ENCODE measurements at places on chromosomes 12 and 14.

DNA sequence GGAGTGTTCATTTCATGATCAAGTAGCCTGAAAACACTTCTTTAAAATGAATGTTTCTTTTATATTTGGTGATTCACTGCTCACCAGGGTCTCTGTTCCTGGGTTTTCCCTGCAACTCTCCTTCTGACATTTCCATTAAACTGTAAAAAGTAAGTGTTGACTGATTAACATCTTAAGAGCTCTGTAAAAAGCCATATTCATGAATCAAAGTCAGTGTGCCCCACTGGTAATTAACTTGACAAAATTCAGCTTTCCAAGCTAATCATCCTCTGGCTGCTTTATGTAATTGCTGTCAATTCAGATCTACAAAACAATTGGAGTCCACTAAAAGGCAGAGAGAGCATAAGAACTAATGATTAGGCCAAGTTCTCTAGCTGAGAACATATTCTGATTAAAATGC lies 41.6 kb downstream of the CNTN1 start:
- no peaks in the 10 kb centered on the region for H3K36me3 ChIP-seq
- no peaks in the 10 kb centered on the region for H3K4me1 ChIP-seq
- no peak overlapping the region for H3K4me3 ChIP-seq
- DNase-seq, result no peak

DNA sequence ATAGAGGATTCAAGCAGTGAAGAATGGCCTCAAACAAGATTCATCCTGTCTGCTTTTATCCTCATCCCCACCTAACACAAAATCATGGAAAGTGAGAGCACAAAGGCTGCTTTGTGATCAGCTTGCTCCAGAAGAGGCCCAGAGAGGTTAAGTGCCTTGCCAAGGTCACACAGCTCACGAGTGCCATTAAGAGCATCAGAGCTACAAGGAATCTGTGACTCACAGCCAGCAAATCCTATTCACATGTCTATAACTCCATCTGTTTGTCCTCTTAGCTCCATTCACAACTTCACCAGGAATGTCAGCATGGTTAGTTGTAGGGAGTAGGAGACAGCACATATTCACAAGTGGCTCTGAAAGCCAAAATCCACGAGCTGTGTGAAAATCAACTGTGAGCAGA lies 79.8 kb downstream of the TTC9 start:
- H3K4me3 ChIP-seq, result no peak overlapping the region
- no peaks in the 10 kb centered on the region for H3K36me3 ChIP-seq

DNA sequence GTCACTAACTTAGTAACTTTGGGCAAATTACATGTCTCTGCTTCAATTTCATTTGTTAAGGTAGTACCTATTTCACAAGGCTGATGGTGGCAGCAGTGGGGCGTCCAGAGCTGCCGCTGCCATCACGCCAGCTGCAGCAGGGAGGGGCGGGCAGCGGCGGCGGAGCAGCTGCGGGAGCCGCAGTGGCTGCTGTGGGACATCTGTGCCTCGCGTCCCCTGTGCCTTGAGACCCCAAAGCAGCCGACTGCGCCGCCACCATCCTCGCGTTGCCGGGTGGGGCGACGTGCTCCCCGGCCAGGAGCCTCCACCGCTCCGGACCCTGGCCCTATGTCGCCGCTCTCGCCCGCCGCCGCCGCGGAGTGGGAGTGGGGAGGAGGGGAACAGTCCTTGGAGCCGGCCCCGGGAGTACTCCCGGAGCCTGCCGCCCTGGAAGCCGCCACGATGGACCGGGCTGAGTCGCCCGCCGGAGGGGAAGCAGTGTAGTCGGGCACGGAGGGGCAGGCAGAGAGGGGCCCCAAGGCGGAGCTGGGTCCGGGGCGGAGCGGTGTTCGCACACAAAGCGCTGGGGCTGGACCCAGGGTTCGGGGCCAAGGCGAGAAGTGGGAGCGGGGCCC lies 51.4 kb downstream of the A2M start:
- H3K27ac ChIP-seq, result peak overlapping the region; percentile 98
- H3K36me3 ChIP-seq, result peaks cover 18% of the 10 kb centered on the region
- H3K4me3 ChIP-seq, result peak overlapping the region; percentile 93
- H3K27me3 ChIP-seq, result no peaks in the 10 kb centered on the region
- no peak for DNase-seq
- peaks cover 3% of the 10 kb centered on the region for H3K4me1 ChIP-seq

- H3K4me1 ChIP-seq, result peaks cover 86% of the 10 kb centered on the region
- H3K27ac ChIP-seq, result peak within 1 kb of the TSS; percentile 74
- no peaks in the 10 kb centered on the region for H3K27me3 ChIP-seq
- no peaks in the 10 kb centered on the region for H3K36me3 ChIP-seq
- peak within 1 kb of the TSS; percentile 82 for H3K4me3 ChIP-seq
These were observed at the start of gene CRIP1 for GRCh38 chr14:105486163-105486973. TSS of gene CRIP1 (plus strand) at chr14:105486886. CDS start at chr14:105487260, 374 bp downstream.

GRCh38 chr12:104291867-104292524 lies 11.5 kb upstream of the EID3 start:
- H3K36me3 ChIP-seq, result peaks cover 31% of the 10 kb centered on the region
- peaks cover 36% of the 10 kb centered on the region for H3K4me1 ChIP-seq
- peak overlapping the region; percentile 19 for H3K27ac ChIP-seq
- no peaks in the 10 kb centered on the region for H3K27me3 ChIP-seq
- peak overlapping the region; percentile 13 for H3K4me3 ChIP-seq
- DNase-seq, result no peak

DNA sequence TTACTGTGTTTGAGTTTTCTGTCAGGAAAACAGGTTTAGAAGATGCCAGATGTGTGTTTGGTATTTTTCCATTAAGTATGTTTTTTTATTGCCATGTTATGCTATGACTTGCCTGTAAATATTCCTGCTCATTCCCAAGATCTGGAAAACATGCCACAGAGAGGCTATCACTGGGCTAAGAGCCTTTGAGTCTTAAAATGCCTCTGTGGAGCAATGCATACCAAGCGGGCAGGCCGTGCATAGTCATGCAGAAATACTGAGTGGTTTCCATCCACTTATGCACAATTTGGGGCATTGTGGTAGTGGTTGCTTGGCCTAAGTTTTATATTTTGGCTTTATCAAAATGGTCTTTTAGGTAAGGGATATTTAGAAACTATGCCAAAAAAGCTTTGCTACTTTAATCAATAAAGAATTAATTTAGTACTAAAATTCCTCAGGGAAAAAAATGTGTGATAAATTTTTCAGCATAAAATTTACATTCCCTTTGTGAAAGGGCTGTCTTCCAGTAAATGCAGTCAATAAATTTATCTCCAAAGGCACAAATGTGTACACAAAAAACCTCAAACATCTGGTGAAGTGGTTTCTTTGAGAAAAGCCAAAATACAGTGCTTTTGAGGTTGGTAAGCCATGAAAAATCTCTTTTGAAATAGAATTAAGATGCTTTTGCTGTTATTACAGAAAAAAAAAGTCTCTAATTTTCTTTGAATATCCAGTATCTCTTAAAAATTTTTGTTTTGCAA lies 341.3 kb upstream of the FBXO33 start:
- H3K4me1 ChIP-seq, result no peaks in the 10 kb centered on the region
- no peaks in the 10 kb centered on the region for H3K36me3 ChIP-seq

GRCh38 chr12:9794484-9795093 lies 32.7 kb upstream of the KLRF1 start:
- H3K36me3 ChIP-seq, result no peaks in the 10 kb centered on the region
- H3K27me3 ChIP-seq, result no peaks in the 10 kb centered on the region
- no peaks in the 10 kb centered on the region for H3K4me1 ChIP-seq
